ENCODE measurements at places on chromosomes 4 and X.

DNA sequence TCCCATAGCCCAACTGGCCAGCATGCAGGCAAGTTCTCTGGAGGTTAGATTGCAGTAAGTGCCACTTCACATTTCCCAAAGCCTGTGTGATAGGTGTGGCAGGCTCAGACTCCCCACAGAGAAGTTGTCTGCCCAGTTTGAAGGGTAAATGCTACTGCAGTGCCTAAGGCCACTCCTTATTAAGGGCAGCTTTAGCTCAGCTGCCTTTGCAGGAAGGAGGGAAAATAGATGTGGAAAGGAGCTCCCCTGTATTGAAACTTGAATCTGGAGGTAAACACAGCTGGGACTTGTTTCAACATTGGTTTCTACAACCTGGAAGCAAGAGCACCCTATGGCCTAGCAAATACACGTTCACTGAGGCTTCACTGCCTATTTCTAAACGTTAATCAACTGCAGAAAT lies 22.4 kb downstream of the NEXMIF start:
- no peak for DNase-seq

DNA sequence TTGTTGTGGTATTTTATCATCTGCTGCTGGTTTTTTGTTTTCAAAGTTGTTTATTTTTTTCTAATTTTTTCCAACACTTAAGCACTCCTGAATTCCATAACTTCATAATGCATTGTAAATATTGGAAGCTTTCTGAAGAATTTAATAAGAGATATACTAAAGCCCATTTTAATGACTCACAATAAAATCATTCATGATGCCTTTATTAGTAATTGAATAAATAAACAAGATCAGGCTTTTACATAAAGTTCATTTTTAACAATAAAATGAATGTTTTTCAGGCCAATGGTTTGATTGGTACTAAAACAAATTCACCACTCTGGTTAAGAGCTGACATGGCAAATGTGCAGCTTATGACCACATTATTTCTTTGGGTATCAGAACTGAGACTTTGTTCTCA lies 408.2 kb upstream of the SMIM31 start:
- DNase-seq, result no peak

- no peak for DNase-seq
Observed at GRCh38 chr4:160928482-160928881, 1235.3 kb downstream of the FSTL5 start.

DNA sequence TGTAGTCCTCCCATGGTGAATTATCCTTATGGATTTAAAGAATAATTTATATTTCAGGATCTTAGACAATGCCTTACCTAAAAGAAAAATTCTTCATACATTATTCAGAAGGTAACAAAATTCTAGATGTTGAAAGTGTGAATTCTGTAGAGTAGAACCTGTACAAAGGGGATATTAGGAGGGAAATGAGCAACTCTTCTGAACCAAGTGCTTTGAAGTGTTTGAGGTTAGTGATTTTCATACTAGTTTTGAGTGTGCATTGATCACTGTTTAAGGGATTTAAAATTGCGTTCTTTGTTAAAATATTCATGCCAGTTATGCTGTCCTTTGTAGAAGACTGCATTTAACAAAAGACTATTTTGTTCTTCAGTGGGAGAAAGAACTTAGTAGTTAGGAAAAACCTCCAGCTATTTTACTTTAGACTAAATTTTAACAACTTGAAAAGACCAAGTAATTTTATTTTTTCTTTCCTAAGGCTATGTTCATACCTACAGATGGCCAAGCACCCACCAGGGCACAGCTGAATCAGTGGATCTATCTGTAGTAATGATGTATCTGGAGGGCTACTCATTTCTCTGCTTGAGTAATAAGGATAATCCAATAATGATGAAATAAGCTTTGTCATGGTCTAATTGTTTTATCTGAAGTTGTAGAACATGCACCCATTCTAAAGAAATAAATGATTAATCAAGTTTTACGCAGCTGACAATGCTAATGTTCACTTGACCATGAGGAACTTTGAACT lies 134.3 kb upstream of the RPS6KA6 start:
- no peak for DNase-seq

DNA sequence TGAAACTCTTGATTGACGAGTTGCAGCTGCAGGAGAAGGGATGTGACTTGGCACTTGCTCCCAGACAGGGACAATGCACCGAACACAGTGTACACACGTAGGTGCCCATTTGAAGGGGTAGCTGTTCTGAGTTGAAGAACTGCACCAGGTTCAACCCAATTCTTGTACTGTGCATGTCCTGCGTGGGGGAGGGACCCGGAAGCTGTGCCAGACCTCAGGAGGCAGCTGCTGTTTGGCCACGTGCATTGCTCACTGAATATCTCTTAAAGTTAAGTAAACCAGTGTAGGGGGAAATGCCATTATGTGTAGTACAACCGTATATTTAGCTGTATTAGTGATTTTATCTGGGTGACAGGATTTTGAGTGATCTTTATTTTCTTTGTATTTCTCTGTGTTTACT lies 12.0 kb upstream of the RBBP7 start:
- DNase-seq, result no peak

DNA sequence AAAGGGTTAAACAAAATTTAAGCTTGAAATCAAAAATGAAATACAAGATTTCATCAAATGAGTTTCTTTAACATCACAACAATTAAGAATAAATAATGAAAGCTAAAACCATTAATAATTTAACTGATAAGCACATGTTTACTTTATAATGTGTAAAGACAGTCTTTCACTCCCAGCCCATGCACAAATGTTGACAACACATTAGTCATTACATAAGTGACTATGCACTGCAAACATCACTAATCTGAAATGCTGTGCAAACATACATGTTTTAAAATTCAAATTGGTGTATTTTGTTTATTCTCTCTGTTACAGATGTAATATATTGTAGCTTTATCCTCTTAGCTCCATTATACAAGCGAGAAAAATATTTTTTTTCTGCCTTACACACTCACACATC lies 220.6 kb upstream of the CPXCR1 start:
- DNase-seq, result no peak

- DNase-seq, result no peak
Observed at GRCh38 chr4:2927016-2927695, 36.0 kb downstream of the NOP14 start.
